ENCODE measurements at places on chromosomes 3 and 15.

GRCh38 chr15:63473999-63474809 lies 30.2 kb upstream of the USP3 start:
- peak; percentile 87 for DNase-seq

DNA sequence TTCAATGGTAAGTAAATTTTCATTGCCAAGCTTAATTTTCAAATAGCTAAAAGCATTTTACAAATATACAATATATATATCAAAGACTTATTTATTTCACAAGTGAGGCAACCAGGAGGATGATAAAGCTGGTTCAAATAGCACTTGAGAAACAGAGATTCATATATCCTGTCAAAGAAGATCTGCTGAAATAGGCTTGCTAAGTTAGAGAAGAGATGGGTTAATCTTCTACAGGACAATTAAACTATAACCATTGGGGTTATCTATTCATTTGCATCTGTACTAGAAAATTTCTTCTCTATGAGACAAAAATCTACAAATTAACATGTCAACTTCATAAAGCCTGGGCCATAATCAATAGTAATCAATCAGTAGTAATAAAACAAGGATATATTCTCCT lies 637.7 kb upstream of the UBE2E2 start:
- no peak for DNase-seq

DNA sequence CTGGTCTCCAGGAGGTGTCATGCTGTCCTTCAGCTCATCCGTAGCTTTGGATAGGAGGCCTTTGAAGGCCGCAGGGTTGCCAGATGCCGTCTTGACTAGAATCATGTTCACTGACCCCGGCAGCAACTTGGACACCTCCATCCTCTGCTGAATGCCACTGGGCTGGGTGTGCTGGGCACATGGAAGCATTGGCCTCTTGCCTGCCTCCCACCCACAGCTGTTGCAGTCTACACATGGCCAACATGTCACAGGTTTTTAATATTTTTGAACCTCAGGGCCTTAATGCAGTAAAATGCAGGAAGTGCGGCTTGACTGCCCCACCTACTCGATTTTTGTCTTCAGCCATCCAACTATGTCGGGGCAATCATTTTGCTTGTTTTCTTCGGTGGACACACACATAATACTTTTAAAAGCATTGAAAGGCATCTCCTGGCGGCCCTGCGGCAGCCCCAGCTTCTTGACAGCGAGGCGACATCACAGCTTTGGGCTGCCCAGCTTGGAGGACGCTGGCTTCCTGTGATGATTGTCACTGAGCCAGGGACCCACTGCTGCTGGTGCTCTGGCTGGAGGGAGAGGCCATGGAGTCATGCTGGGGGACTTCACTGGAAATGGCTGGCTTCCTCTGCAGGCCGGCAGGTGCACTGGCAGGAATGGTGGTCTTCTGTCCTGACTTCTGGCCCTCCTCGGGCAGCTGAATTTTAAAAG lies 31.6 kb upstream of the ACAD9 start:
- no peak for DNase-seq

DNA sequence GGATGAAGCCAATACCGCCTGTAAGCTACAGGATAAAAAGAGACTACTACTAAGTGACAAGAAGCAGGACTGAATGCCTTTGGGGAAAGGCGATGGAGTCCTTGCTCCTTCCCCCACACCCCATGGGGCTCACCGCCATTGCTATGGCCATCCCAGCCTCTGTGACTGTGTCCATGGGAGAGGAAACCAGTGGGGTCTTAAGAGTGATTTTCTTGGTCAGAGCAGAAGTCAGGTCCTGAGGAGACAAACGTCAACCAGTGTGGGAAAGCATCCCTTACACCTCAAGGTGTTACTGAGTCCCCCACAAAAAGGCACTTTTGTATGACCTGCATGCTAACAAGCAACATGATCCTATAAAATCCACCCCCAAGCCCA lies 913 bp downstream of the IMPDH2 start:
- DNase-seq = no peak

DNA sequence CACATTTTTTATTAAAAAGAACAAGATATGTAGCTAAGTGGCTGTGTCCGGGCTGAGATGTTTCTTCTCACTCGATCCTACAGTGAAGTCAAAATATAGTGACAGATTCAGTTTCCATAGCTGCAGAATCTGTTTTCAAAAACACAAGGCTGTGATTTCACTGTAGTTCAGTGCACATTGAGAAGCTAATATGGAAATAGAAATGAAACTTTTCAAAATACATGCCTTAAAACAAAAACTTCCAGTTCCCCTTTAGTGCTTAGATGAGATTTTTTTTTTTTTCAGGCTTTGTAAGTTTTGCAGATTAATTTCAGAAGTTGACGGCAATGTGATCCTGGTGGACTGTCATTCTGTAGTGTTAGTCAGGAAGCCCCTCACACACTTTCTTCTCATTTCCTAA lies 23.8 kb upstream of the TRAK1 start:
- peak; percentile 87 for DNase-seq

- peak; percentile 99 for DNase-seq
Observed at GRCh38 chr3:126472277-126473006, 3.2 kb downstream of the ZXDC start.

GRCh38 chr3:53174346-53175250 lies 13.6 kb downstream of the PRKCD start:
- DNase-seq = no peak

GRCh38 chr15:49115062-49115461 lies 40.3 kb downstream of the COPS2 start:
- DNase-seq = peak; percentile 1

DNA sequence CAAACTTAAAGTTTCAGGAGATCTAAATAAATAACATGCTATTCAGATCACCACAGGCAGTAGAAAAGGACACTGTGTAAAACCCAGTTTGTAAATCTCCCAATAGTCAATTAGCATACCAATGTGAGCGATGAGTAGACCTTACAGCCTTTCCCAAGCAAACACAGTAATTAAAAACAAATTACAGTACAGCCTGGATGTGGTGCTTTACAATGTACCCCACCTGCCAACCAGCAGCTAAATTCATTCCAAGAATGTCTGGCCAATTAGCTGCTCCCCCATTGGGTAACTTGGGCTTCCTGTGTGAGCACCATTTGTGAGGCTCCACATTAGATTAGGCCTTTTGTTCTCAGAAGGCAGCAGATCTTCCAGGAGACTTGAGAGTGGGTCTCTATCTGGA lies 635.0 kb downstream of the TBL1XR1 start:
- no peak for DNase-seq

- DNase-seq = no peak
Observed at GRCh38 chr3:150300388-150300787, 107.7 kb upstream of the TSC22D2 start.

GRCh38 chr15:40243126-40243810 lies 4.4 kb downstream of the PAK6 start:
- DNase-seq = no peak

- DNase-seq = no peak
Observed at GRCh38 chr3:129608087-129608935, 1.8 kb upstream of the PLXND1 start.

GRCh38 chr3:109118584-109118983 lies 650 bp upstream of the MORC1 start:
- no peak for DNase-seq

DNA sequence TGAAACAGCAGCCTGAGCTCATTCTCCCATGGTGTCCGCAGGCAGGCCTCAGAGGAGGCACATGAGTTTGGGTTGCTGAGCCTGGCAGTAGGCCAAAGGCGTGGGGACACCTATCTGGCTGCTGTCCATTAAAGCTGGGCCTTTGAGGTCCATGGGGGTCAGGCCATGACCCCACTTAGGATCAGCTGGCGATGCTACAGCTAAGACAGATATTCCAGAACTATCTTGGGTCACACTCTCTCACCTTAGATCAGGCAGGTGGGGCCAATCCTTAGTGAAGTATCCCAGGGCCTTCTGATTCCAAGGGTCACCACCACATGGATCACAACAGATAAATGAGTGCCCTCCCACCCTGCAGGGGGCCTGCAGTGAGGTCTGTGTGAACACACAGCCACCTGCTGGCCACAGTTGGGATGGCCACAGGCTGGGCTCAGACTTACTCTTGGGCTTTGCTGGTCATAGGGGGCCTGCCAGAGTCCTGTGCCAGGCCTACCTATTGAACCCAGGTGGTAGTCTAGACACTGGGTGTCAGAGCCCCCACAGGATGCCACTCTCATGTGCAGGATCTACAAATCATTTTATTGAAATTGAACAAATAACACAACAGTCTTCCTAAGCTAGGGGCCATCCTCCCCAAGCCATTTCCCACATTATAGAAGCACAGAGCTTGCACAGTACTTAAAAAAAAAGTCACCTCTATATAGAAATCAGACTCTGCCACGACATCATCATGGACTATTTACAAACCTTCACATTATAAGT lies 2.0 kb upstream of the HYAL2 start:
- peak; percentile 63 for DNase-seq

DNA sequence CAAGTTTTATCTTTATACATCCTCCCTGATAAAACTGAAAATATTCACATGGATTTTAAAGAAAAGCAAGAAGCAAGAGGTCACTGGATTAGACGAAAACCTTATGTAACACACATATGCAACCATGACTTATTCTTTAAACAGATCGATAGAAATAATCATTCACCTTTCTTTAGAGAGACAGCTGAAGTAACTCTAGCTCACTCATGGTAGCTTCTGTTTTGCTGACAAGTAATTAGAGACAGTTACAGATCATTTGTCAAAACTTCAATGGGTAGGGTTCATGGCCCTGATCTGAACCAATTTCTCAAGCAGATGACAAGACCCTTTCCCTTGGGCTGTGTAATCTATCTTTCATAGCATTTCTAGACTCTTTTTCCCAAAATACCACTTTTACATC lies 74.5 kb downstream of the PLCH1 start:
- no peak for DNase-seq

GRCh38 chr3:48847053-48847503 lies 596 bp downstream of the PRKAR2A start:
- DNase-seq = peak; percentile 55

DNA sequence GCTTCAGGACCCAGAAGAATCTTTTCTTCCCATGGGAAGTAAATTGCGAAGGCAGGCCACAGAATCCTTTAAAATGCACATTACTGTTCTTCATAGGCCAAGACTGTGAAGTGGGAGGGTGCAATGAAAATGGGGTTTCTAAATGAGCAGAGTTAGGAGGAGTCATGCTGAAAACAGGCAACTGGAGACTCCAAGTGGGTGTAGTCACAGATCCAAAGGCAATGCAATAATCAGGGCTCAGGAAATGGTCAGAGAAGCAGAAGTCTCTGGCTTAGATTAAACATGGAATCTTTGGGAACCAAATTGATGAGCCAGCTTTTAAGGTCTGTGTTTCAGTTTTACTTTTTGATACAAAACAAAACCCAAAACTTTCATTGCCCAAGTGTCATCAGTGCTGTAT lies 37.6 kb downstream of the HHLA2 start:
- DNase-seq = peak; percentile 72

DNA sequence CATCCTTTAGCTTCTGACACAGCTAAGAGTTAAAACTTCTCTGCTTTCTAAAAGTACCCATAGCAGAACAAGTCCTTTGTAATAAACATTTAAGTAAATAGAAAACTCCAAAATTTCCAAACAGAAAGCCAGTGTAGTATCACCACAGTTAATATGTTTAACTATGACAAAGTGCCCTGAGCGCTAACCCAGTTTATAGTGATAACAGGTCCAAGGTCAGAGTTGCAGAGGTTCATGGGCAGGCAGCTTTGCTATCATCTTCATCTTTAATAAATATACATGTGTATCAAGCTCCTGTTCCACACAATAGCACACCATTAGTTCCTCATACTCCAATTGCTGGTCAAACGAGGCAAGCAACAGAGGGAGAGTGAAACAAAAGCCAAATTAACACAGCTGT lies 12.4 kb upstream of the TOP2B start:
- no peak for DNase-seq

- DNase-seq = no peak
Observed at GRCh38 chr15:39578851-39579486, 1.9 kb upstream of the THBS1 start.

DNA sequence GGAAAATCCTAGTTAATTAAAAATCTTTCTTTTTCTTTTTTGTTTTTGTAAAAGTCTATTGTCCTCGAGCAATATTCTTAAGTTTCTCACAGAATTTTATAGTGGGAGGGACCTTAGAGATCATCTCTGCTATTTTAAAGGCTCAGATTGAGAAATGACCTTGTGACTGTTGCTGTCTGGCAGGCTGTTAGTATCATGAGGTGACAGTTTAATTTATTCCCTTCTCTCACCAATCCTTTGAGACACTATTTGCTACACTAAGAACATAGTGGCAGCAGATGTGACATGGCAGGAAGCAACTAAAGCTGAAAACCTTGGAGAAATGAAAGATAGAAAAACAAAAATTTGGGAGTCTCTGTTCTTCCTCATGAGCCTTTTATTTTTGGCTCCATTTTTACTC lies 24.9 kb downstream of the APPL1 start:
- peak; percentile 43 for DNase-seq

- no peak for DNase-seq
Observed at GRCh38 chr15:91338766-91339165, 238.7 kb downstream of the SV2B start.
